Fibroblast of skin of abdomen (primary cell): ENCODE measurements at places on chromosomes 3 and 15.

DNA sequence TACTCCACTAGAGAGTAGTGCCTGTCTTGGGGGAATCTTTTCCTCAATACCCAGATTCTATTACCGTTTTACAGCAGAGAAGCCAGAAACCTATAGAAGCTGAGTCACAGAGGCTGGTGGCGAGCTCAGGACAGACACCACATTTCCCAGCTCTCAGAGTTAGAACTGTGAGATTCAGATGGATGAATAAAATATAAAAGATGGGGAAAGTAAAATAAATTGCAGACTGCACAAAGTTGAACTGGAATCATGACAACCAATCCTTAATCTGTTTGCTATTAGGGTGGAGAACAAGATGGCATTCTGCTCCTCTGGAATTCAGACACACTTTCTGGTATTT, 40.5 kb upstream of the CMSS1 start:
- peak; percentile 37 for DNase-seq

- no peak for DNase-seq
Measured at GRCh38 chr3:187051066-187051465, 88.2 kb downstream of the RPL39L start.

DNA sequence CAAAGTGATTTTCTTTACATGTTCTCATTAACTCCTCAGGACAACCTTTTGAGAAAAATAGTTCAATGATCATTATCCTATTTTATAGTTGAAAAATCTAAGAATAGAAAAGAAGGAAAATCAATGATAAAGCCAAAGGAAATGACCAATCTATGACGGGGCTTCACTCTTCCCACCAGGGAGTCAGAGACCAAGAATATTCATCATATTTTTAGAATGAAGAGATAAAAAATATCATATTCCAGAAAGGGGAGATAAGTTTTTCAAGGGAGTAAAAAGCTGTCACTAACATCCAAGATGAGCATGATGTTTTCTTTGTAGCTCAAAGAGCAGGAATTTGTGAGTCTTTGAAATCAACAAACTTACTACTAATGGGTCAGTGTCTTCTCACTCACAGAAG, 71.5 kb upstream of the LPP start:
- DNase-seq: no peak

- no peak for DNase-seq
Measured at GRCh38 chr3:69305011-69305410, 80.9 kb downstream of the FRMD4B start.

- DNase-seq: no peak
Measured at GRCh38 chr15:75200765-75201615, 692 bp upstream of the C15orf39 start.
